ENCODE measurements at places on chromosomes 6 and 20.
A peak's percentile ranks its signal among the peaks of the same experiment; 100 is the strongest.

- DNase-seq = no peak
Measured at GRCh38 chr20:63750807-63751470, 11.4 kb downstream of the SLC2A4RG start.

- DNase-seq = no peak
Measured at GRCh38 chr6:140828856-140829255, 1303.9 kb upstream of the GJE1 start.

DNA sequence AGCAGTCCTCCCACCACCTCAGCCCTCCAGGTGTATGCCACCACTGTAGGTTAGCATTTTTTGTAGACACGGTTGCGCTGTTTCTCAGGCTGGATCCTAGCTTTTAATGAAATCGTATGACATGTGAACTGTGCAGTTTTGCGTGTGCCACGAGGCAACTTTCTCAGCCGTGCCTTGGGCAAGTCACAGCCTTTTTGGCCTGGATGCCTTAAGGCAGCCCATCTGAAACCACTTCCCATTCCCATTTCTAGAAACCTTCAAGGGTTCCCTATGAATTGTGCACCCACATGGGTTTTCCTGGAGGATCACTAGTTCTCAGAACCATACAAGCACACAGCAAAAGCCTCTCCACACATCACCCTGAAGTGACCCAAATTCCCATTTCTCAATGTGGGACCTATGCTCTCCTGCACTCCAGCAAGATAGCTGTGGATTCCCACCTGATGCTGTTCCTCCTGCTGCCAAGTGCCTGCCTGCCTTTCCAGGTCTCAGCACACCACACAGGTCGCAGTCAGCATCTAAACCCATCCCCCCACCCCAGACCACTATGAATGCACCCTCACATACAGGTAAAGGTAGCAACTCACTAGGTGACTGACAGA is 28.9 kb downstream of the SNX5 start:
- DNase-seq = no peak

GRCh38 chr6:75376347-75377024 is 91.9 kb upstream of the TMEM30A start:
- DNase-seq = peak; percentile 33

- DNase-seq = no peak
Measured at GRCh38 chr6:20433321-20433720, 31.6 kb downstream of the E2F3 start.

- no peak for DNase-seq
Measured at GRCh38 chr6:156175433-156175832, 601.7 kb upstream of the ARID1B start.

GRCh38 chr6:39289490-39289889 is 24.7 kb downstream of the KCNK17 start:
- no peak for DNase-seq

- DNase-seq = no peak
Measured at GRCh38 chr6:106114492-106114891, 28.4 kb downstream of the PRDM1 start.

GRCh38 chr6:31180500-31180899 is 10.0 kb upstream of the POU5F1 start:
- peak; percentile 80 for DNase-seq

DNA sequence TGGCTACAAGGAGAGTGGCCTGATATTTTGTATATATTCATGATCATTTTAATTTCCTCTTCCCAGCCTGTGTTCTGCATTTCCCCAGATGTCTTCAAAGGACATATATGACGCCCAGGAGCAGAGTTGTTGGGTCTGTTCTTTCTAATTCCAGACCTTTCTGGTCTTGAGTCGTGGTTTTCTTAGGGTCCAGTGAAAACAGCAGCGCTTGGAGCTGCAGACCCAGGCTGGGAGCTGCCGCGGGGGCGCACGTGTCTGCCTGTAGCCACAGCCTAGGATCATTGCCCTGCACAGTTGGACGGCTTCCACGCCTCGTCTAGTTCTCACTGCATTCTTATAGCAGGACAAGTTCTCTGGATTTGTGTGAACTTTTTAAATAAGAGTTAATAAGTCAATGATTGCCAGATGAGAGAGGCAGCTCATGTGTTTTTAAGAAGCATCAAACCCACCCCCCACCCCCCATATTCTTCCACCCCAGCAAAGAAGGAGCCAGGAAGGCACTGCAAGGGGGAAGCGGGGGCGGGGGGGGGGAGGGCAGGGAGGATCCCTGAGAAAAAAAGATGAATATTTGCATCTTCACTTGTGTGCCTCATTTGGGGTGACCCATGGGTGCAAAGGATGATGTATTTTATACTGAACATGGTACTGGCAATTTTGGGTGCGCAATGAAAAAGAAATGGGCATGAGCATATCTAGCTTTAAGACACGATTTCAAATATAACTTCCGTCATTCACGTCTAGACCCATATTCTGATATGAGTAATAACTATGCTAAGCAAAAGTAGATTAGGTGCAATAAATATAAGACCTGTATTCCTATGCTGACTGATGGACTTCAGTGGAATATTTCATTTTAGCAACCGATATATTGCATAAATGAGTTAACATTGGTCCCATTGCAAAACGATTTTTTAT is 160.0 kb downstream of the TBXT start:
- DNase-seq = peak; percentile 74

- no peak for DNase-seq
Measured at GRCh38 chr6:129105793-129106192, 222.9 kb downstream of the LAMA2 start.

DNA sequence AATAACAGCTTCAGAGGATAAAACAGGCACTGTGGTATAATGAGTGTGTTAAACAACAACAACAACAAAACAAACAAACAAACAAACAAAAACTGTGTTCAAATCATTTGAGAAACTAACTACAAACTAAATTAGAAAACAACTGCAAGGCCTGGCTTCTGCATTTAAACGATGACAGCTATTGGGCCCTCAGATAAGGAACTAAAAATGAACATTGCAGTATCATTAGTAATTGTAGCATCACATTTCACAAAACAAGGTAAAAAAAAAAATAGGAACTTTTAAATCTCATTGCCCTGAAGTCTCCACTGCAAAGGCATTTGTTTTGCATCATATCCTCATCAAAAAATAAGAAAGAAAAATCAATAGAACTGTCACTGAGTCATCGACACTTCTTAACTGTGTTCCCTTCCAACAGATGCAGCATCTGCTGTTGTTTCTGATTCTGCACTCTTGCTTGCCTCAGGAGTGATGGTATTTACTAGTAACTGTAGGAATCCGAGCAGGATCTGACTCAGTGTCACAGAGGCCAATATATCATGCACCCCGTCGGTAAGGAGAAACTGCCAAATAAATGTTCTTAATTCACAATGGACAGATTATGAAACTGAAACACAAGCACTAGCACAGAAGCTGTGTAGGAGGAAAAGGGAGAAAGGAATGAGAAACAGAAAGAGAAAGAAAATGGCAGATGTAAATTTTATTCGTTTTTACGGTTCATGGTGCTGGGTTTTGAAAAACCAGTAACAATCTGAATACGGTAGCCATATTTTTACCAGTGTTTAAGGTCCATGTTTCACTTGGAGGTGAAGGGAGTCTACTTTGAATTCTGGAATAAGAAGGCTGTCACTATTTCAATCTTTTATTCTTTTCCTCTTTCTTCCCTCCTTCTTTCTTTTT is 365.7 kb upstream of the EPHA7 start:
- peak; percentile 93 for DNase-seq
